ENCODE measurements at places on chromosomes 5 and 9.

- no peak for DNase-seq
Observed at GRCh38 chr9:22817181-22817580, 370.6 kb downstream of the DMRTA1 start.

DNA sequence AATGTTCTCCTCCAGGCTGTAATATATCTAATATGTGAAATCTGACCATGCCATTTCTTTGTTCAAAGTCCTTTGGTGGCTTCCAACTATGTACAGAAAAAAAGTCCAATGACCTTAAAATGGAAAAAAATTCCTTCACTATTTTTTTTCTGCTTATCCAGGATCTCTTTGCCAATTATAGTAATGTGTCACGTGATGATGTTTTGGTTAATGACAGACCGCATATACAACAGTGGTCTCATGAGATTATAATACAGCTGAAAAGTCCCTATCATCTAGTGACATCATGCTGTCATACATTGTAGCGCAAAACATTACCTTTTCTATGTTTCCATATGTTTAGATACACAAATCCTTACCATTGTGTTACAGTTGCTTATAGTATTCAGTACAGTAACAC, 477.6 kb downstream of the TMEM232 start:
- no peak for DNase-seq

DNA sequence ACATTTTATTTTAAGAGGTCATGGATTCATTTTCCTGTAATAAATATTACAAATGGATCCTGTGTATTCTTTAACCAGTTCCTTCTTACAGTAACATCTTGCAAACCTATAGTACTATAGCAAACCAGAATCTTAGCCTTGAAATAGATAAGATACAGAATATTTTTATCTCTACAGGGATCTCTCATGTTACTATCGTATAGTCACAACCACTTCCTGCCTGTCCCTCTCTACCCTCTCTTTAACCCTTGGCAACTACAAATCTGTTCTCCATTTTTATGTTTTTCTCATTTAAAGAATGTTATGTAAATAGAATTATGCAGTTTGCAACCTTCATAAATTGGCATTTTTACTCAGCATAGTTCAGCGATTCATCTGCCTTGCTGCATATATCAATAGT, 454.0 kb downstream of the DIRAS2 start:
- DNase-seq = no peak

- DNase-seq = no peak
Observed at GRCh38 chr9:81814401-81814793, 113.8 kb upstream of the SPATA31D4 start.

DNA sequence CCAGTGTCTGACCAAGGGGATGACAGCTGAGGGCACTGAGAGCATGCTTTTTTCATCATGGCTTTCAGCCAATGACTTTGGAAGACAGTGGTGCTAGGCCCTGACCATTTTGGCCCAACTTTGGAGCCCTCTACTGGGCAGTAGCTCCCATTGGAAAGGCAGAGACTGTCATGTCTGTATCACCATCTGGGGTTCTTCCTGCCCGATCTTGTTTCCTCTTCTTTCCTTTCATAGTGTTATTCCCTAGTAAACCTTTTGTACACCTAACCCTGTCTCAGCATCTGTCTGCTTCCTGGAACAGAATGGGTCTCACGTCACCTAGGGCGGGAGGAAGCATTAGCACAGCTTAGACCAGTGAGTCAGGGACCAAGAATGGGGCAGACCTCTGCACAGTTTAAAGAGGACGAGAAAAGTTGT, 97.4 kb upstream of the MAST4 start:
- DNase-seq = no peak

DNA sequence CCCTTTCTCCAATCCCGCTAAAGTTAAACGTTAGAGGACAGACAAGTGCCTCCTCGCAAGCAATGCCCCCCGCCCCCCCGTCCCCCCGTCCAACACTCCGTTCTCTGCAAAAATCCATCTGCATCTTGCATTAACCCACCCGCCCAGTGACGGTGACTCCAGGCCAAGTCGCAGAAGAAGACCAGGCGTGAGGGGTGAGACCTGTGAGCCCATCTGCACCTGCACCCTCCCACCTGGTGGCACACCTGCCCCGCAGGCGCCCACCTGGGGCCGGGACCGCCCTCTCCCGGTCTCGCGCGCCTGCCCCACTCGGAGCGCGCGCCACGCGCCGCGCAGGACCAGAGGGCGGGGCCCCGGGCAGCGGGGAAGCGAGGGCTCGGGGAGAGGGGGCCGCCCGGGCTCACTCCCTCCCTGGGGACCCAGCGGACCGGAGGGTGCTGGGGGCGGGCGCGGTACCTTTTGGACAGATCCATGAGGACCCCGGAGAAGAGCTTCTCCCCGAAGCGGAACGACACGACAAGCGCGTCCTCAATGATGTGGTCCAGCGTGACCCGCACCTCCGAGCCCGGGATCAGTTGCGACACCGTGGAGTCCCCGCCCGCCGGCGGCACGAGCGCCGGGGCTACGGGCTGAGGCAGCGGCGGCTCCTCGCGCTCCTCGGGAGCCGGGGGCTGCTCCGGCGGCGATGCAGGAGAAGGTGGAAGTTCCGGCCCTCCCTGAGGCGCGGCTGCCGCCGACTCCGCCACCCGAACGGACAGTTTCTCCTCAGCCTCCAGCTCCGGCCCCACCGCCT, 705 bp downstream of the PWWP2A start:
- DNase-seq = no peak

- no peak for DNase-seq
Observed at GRCh38 chr5:75993643-75994520, 89.3 kb upstream of the SV2C start.

- peak; percentile 28 for DNase-seq
Observed at GRCh38 chr5:77774981-77775789, 954 bp downstream of the TBCA start.

GRCh38 chr5:16736158-16736995, 119.6 kb upstream of the RETREG1 start:
- DNase-seq = no peak

DNA sequence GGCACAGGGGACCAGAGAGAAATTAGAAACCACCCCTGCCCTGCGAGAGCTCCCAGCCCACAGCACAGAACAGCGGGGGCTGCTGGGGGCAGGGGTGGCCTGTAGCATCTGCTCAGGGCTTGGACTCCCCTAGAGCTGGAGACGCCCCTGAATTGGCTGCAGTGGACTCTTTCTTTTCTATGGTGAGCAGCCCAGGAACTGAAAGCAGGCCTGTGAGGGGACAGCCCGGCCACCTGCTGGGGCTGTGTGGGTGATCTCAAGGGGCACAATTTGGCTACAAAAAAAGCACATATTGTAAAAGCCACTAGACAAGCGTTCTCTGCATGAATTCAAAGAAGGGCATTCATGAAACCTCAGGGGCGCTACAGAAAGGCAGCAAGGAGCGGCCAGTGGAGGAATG, 57.5 kb upstream of the ICE1 start:
- no peak for DNase-seq

DNA sequence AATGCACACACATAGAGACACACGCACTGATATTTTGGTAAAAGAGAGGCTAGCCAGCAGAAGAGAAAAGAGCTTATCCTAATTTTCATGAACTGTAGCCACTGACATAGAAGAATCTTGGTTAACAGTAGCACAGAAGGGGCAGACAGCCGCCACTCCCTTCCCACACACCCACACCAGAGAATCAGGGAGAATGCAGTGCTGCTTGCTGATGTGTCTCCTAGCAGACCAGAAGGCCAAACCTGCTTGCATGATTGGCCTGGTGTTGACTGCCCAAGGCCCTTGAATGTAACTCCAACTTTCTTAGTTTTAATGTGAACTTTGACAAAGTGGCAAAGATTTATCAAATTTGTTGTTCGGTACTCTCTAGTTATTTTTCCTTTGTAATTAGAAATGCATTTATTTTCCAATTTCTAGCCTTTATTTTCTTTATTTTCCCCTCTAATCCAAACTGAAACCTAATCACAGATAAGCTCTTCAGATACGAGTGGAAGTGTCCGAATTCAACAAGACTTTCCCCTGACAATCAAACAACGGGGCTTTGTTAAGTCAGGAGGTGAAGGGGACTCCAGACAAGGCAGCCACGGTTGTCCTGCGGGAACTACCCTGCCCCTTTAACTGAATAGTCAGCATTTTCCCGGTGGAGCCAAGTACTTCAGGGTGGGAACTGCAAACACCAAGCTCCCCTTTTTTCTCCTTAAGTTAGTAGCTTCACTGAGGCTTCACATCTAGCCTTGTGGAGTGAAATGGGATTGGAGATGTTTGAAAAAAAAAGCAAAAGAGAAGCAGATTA, 81.9 kb upstream of the CTSL start:
- no peak for DNase-seq

GRCh38 chr5:40484495-40484894, 195.2 kb upstream of the PTGER4 start:
- DNase-seq = no peak

- DNase-seq = no peak
Observed at GRCh38 chr5:141272906-141273305, 27.7 kb downstream of the PCDHB15 start.

- DNase-seq = no peak
Observed at GRCh38 chr5:173454736-173455598, 126.8 kb upstream of the STC2 start.
